ENCODE measurements at places on chromosomes 1 and 21.
A peak's percentile ranks its signal among the peaks of the same experiment; 100 is the strongest.

DNA sequence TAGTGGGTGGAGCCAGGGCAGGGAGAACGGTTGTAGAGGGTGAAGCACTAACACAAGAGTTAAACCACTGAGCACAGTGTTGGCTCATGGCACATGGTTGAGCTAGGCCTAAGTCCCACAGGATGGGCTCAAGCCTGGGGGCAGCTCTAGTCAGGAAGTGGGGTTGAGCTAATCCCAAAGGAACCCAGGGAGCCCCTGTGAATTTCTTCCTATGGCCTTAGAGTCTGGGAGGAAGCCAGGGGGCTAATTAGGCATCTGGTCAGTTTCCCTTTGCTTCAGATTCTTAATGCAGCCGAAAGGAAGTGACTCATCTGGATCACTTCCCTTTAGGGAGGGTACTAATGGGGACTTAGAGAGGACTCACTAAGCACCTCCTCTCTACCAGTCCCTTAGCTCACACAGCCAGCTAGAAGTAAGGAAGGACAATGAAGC is 10.1 kb downstream of the CFAP45 start:
- no peak for DNase-seq

- DNase-seq = peak; percentile 73
These were observed 72.2 kb upstream of the SELENON start for GRCh38 chr1:25727635-25728286.

DNA sequence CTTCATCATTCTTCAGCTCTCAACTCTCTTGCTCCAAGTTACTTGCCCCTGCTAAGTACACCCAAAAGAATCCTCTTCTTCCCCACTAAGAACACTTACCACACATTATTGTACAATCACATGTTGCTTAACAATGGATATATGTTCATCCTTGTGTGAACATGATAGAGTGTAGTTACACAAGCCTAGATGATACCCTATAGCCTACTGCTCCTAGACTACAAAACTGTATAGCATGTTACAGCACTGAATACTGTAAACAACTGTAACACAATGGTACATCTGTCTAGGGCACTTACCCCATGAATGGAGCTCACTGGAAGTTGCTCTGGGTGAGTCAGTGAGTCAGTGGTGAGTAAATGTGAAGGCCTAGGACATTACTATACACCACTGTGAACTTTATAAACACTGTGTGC is 77.4 kb downstream of the RERE start:
- no peak for DNase-seq

DNA sequence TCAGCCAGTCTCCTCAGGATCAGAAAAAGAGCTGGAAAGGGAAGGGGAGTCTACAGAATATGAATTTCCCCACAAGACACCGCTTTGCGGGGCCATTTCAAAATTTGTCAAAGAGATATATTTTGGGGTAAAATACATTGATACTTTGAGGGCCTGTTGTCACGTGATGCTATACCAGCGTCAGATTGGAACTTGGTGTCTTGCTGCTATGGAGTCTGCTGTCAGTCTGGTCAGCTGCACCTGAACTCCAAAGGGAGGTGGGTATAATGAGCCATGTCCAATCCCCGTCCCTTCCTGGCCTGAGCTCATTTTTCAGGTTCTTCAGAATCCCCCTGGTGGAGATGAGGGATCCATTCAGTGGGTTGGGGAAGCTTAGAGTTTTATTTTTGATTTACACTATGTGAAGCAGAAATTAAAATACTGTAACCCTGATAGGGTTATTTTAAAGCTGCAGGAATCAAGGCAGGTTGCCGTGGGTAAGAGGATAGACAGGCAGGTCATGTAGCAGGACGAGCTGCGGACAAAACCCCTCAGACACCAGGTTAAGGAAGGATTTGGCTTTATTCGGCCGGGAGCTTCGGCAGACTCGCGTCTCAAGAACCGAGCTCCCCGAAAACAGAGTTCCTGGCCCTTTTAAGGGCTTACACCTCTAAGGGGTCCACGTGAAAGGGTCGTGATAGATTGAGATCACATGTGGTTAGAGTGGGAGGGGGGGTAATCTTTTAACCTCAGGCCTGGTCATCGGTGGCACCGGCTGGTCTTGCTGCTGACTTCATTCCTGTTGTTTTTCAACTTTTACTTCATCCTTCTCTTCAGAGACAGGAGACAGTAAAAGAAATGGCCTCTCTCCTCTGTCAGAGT is 2.2 kb upstream of the POFUT2 start:
- peak; percentile 3 for DNase-seq

DNA sequence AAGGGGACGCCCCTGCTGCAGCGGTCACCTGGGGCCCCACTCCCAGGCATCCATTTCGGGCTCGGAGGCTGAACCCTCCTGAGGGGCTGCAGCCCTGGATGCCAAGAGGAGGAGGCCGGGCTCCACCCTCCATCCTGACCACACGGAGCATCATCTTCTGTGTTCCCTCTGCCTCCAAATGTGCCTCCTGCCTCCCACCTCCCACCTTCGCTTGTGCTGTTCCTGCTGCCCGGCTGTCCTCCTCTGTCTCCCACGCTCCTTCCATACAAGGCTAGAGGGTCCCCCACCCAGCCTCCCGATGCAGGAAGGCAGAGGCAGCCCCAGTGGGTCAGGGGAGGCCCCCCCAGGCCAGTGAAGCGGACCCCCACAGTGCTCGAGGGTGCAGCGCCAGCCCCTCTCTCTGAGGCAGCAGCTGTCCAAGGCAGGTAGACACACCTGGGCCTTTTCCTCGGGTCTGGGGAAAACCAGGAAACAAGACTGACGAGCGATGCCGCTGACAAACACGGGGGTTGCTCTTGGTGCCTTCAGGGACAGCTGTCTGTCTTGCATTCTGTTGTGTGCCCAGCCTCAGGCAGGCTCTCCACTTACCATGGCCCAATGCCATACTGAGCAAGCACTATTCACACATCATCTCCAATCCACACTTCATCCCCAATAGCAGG is 16.8 kb upstream of the PLEKHG5 start:
- peak; percentile 43 for DNase-seq

DNA sequence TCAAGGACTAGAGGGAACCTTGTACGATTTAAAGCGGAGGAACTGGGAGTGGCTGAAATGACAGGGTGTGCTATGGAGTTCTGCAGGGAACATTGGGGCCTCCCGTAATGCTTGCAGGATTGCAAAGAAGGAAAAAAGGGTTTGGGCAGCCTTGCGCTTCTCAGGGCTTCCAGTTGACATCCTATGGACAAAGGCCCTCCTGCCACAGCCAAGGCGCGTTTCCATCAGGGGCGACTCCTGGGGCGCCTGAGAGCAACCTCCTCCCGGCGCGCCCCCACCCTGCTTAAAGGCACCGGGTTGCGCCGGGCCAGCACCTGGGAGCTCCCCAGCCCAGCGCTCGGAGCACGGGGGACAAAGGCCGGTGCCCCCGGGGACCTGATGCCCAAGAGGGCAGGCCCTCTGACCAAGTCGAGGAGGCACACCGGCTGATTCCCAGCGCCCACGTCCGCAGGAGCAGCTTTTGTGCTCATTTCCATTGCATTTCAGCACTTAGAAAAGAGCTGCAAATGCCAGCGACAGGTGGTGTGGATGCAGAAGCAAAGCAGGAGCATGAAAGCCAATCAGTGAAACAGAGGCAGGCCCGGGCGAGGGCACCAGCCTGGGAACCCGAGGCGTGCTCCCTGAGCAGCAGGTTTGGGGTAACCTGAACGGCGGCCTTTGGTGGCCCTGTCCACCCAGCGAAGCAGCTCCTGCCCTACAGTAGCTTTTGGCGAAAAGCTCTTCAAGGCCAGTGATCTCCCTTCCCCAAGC is 17.6 kb upstream of the RNF187 start:
- no peak for DNase-seq

GRCh38 chr1:155729031-155729898 is 40.4 kb downstream of the DAP3 start:
- peak; percentile 88 for DNase-seq

DNA sequence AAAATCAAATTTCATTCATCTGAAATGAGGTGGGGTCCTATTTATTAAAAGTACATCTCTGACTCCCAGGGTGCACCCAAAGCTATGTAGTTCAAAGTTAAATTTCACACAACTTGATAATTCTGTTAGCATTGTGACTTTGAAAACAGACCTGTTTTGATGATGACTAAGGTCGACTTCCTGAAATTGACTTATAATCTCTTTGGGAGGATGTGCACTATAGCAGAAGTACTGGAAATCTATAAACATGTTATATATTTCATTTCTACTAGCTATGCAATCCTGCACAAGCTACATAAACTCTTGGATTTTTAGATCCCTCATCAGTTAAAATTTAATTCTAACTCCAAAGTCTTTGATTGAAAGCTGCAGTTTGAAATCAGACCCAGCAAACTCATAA is 507.6 kb downstream of the NEGR1 start:
- DNase-seq = no peak

DNA sequence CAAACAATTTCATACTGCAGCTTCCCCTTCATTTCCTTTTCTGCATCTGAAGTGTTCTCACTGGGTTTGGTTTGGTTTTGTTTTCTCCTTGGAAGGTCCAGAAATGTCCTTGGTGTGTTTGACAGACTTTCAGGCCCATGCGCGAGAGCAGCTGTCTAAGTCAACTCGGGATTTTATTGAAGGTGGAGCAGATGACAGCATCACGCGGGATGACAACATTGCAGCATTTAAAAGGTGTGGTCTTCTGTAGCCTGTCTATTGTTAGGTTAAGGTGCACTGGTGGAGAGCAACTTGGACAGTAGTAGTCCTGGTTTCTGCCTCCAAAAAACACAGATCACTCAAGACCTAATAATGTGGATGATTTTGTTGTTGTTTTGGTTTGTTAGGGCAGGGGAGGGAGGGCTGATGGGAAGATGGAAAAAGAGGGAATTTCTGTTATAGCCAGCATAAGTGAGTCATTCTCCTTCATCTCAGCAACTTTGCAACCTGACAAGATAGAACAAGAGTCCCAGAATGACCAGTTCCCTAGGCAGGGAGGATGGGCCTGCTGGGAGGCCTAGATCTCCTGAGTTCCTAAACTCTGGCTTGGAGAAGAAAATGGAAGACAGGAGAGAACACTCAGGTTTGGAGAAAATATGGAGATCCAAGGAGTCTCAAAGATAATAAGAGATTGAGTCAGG is 12.5 kb downstream of the HAO2 start:
- DNase-seq = no peak

DNA sequence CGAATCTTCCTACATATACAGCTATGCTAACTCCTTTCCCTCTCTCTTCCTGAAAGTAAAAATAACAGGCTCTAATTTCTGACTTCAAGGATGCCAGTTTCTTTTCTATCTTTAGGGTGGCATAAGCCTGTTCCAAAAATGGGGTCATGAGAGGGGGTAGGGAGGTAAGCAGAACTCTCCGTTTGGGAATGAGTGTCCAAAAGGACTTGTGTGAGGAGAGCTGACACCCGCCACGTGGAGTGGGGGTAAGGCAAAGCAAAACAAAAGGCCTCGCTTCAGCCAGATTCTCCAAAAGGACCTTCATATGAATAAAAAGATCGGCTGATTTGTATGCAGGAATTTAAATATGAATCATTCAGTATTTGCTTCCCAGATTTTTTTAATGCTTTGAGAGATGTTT is 28.6 kb downstream of the PLPPR4 start:
- no peak for DNase-seq

DNA sequence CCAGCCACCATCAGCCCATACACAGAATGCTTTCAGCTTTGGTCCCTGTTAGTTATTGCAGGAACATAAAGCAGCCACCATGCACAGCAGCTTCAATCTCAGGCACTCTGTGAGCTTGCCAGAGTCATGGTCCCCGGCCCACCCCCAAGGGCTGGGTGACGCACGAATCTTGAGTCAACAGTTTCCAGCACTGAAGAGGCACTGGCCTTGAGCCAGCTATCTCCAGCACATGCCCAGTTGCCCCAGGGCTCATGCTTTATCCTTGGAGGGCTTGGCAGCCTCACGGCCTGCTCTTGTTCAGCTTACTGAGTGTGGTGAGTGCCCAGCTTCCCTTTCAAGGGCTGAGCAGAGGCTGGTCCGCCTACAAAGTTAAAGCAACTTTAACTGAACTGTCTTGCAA is 200.7 kb upstream of the RAB4A start:
- DNase-seq = no peak

GRCh38 chr1:109784551-109785252 is 21.0 kb upstream of the EPS8L3 start:
- DNase-seq = peak; percentile 59

DNA sequence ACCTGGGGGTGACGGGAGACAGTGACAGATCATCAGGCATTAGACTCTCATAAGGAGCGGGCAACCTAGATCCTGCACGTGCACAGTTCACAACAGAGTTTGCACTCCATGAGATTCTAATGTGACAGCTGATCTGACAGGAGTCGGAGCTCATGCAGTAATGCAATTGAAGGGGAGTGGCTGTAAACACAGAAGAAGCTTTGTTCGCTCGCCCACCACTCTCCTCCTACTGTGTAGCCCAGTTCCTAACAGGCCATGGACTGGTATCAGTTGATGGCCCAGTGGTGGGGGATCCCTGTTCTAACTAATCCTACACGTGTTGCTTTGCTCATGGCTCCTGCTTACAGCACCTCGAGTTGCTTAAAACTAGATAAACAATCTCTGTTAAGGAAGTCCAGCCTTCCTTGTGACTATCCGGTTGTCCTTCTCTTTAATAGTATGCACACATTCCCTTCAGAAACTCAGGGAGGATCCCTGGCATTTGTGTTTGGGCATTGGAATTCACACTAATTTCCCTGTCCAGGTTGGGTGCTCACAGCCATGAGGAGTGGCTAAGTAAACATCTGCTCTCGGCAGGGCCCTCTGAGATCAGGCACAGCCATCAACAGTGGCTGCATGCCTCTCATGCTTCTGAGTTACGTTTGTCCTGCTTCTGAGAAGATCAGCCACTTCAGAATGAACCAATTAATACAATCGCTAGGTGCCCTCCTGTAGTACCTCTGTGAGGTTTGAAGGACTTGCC is 21.1 kb upstream of the F3 start:
- peak; percentile 65 for DNase-seq

- DNase-seq = no peak
These were observed 102.3 kb downstream of the SPSB1 start for GRCh38 chr1:9395018-9395417.
